Stimulated activated CD4-positive, alpha-beta T cell treated with anti-CD3 and anti-CD28 coated beads, Interleukin-1b, Interleukin-23, amount 100 ng/mL, for 48 hours (primary cell): ENCODE measurements at places on chromosomes 4 and X.

DNA sequence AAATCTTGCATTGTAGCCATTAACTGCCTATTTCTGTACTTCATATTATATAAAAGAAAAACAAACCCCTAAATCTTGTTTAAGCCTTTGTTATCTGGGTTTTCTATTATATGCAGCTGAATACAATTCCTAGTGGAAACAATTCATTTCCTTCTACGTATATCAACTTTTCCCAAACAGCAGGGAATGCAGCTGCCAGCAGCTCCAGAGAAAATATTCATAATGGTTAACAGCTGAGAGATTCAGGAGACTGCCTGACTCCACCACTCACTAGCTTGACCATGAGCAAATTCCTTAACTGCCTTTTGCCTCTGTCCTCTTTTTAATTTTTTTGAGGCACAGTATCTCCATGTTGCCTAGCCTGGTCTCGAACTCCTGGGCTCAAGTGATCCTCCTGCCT lies 146.2 kb downstream of the SPATA18 start:
- no peak for DNase-seq

- no peak for DNase-seq
These were observed 3.7 kb downstream of the QRFPR start for GRCh38 chr4:121377076-121377475.

DNA sequence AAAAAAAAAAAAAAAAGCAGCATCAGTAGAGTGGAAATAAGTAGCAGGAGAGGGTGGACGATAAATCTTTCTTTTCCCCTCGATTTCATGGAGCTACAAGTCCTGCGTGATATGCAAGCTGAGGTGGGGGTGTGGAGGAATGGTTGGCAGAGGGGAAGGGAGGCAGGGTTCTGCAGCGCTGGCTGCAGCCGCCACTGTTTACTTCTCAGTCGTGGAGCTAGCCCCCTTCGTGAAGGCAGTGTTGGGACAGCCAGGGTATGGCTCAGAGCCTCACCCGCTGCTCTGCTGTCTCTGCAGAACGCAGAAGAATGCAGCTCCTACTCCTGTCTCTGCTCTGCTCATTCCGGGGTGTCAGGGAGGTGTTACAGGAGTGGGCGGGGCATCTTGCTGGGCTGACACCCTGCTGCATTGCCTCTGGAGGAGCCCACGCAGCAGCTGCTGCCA lies 140.6 kb downstream of the GPM6A start:
- no peak for DNase-seq

DNA sequence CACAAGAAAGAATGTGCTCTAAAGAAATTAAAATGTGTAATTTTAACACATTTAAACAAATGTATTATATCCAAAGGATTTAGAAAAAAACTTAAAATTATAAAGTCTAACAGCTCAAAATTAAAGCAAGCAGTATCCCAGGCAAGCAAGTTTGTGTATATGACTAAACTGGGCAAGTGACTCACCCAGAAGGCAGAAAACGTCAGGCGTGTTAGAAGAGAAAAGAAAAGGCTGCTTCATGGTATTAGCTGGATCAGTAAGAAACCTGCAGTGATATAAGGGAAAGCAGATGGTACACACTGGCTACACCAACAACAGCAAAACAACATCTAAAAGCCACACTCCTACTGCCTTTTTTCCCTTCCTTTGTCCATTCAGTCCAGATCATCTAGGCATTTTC lies 250.6 kb upstream of the NDST3 start:
- DNase-seq, result no peak

DNA sequence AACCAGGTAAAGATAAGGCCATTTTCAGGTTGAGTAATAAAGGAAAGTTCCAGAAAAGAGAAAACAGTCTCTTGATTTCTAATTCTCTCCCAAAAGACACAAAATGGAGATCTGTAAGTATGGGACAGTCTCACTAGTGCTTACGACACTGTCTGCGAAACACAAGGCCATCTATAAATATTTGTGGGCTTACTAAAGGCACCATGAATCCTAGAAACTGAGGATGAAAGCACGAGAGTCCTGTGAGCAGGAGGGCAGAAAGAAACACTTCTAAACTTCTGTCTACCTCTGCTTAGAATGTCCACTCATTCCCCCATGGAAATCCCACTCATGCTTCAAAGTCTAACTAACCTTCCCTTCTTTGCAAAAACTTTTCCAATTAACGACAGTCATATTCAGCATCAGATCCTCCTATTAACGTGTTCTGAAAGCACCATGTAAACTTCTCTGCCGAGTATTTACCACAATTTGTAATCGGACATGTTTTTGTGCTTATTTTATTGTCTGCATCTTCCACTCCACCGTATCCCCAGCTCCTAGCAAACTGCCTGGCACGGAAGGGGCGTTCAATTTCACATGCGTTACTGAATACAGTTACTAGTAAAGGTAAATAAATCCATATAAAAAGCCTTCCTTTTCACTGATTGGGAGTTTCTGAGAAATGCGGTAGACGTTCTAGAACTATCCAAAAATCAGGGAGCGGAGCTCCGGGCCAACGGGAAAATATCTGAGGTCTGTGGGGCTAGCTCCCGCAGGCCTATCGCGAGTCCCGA lies 665 bp downstream of the PSMD10 start:
- DNase-seq, result no peak

DNA sequence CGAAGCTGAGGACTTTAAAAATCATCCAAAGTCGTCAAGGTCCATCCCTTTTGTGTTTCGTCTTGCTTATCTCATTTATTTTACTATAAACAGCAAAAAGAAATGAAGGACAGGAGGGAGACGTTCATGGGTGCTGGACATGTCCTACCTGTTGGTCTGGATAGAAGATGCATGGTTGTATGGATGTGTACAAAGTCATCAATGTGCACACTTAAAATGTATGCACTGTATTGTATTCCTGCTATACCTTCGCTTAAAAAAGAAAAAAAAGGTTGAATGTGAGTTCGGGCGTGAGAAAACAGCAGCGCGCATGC lies 313 bp upstream of the BLOC1S4 start:
- no peak for DNase-seq

DNA sequence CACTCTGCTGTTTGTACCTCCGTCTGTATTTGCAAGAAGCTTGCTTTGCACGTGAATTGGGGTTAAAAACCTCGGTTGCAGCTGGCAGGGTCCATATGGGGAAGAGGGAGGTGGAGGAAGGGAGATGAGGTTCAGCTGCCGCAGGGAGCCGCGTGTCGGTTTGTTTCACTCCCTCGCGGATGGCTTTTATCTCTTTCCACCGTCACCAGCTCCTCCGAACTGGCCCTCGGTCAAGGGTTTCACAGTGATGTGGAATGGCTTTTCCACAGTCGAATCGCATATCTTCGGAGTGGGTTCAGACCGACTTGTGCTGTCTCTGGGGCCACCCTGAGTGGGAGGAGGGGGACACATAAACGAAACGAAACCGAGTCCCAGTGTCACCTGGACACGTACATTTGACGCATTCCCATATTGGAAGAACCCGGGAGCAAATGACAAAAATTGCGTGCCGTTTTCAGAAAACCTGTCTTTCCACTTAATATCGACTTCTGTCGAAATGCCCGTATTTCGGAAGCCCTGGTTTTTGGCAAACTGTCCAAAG lies 929 bp downstream of the ZBTB33 start:
- DNase-seq, result peak; percentile 7
